Activated CD4-positive, alpha-beta T cell treated with anti-CD3 and anti-CD28 coated beads for 24 hours (primary cell): ENCODE measurements at places on chromosomes 12 and 14.
A peak's percentile ranks its signal among the peaks of the same experiment; 100 is the strongest.

DNA sequence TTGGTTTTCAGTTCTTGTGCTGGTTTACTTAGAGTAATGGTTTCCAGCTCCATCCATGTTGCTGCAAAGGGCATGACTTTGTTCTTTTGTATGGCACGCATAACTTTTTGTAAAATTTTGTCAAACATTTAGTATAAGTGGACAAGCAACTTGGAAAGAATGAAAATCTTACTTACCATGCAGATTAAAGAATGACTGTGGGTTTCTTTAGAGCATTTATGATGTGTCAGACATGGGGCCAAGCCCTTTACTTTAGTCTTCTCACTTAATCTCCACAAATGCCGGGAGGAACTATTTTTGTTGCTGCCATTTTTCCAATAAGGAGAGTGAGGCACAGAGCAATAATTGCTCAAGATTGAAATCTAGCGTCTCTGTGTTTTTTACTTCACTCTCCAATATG lies 652.5 kb upstream of the TBX3 start:
- no peak for DNase-seq

- peak; percentile 90 for DNase-seq
Observed at GRCh38 chr12:47812797-47813510, 6.7 kb downstream of the HDAC7 start.

DNA sequence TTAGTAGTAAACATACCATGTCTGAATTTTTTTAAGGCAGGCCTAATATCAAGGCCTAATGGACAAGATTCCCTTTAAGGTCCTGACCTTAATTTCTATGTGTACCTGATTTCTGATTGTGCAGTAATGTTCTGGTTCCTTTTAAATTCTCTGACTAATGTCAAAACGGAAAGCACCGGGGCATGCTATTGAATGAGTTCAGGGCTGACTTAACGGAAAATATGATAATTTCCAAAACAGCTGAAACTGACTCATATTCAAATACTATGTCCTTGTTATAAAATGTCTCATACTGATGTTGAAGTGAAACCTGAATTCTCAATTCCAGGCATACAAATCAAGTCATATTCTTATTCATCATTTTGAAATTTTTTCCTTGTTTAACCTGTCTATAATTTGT lies 6.7 kb downstream of the TAS2R43 start:
- DNase-seq: peak; percentile 8

- no peak for DNase-seq
Observed at GRCh38 chr12:102419094-102419764, 61.1 kb downstream of the IGF1 start.

GRCh38 chr14:68977718-68978171 lies 1.4 kb downstream of the ACTN1 start:
- no peak for DNase-seq

GRCh38 chr12:128079446-128079845 lies 187.5 kb upstream of the TMEM132C start:
- DNase-seq: no peak

DNA sequence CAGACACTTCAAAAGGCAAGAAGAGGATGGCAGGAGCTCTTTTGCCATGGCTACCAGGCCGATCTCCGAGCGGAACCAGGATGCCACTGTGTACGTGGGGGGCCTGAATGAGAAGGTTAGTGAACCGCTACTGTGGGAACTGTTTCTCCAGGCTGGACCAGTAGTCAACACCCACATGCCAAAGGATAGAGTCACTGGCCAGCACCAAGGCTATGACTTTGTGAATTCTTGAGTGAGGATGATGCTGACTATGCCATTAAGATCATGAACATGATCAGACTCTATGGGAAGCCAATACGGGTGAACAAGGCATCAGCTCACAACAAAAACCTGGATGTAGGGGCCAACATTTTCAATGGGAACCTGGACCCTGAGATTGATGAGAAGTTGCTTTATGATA lies 9.8 kb downstream of the GARIN2 start:
- no peak for DNase-seq

DNA sequence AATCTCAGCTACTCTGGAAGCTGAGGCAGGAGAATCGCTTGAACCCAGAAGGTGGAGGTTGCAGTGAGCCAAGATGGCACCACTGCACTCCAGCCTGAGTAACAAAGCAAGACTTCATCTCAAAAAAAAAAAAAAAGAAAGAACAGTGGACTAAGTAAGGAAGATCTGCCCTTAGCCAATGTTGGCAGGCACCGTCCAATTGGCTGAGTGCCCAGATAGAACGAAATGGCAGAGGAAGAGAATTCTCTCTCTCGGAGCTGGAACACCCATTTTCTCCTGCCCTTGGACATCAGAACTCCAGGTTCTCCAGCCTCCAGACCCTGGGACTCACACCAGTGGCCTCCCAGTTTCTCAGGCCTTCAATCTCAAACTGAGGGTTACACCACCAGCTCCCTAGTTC lies 49.9 kb downstream of the ESR2 start:
- no peak for DNase-seq

GRCh38 chr14:68124050-68124449 lies 304.5 kb downstream of the RAD51B start:
- no peak for DNase-seq

GRCh38 chr12:76084863-76085519 lies 506 bp upstream of the NAP1L1 start:
- DNase-seq: peak; percentile 26

GRCh38 chr12:123856681-123857080 lies 94.6 kb downstream of the DNAH10 start:
- no peak for DNase-seq

DNA sequence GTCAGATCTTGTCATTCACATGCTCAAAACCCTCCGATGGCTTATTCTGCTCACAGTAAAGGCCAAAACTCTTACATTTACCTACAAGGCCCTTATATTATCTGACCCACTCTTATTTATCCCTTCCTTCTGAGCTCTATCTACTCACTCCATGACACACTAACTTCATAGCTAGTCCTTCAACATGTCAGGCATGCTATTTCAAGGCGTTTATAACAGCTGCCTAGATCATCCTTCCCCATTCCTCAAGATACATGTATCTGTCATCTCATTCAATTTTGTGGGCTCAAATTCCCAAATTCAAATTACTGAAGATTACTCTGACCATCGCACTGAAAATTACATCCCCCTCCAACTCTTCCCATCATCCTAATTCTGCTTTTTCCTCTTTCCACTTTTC lies 6.9 kb downstream of the MIS18BP1 start:
- no peak for DNase-seq

DNA sequence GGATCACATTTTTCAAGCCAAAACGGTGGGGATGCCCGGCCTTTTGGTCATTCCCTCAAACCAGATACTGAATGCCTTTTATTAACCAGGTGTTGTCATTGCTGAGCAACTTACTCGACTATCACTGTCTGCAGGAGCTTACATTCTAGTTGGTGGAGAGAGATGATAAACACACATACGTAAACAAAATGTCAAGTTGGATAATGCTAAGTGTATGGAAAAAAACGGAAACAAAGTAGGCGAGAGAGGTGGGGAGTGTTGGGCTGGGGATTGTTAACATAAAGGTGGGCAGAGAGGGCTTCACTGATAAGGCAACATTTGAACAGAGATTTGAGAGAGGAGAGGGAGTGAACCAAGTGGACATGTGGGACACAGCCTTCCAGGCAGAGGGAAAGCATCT lies 4.5 kb downstream of the C12orf43 start:
- DNase-seq: no peak

DNA sequence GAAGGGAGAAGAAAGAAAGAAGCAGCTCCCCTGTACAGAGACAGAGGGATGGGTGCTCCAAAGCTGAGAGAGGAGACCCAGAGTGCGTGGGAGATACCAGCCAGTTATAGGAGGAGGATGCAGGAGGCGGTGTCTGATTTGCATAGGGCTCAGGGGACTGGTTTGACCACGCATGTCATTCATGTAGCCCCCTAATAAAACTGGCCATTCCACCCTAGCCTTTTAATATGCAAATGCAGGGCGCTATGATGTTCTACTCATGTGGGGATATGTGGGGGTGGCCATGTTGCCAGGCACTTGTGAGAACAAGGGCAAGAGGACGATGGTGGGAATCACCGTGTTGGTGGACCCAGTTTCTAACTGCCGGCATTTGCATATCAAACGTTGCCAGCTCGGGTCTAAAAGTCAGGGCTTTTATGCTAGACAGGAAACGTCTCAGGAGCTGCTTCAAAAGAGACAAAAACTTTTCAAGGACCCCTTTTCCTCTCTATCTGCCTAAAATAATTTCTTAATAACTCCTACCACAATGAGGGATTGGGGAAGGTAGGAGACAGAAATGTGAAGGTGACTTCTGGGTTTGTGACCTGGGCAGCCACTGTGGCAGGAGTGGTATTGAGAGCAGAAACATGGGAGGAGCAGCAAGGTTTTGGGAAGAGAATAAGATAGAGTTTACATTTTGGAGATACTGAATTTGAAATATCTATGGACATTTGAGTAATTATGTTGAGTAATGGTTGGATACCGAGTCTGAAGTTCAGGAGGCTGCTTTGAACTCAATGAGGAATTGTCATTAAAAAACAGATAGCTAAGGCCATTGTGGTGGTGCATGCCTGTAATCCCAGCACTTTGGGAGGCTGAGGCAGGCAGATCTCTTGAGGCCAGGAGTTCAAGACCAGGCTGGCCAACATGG lies 2.2 kb upstream of the ATXN3 start:
- no peak for DNase-seq
